Upper lobe of left lung (tissue), 6 donors: ENCODE measurements at places on chromosomes 12 and 14. TPM values are rescaled to one million over a fixed set of nuclear protein-coding genes. Genes with fewer than 3 reads are reported as not detected.

Gene CCDC175
- 0.14 TPM for total RNA-seq

DNA sequence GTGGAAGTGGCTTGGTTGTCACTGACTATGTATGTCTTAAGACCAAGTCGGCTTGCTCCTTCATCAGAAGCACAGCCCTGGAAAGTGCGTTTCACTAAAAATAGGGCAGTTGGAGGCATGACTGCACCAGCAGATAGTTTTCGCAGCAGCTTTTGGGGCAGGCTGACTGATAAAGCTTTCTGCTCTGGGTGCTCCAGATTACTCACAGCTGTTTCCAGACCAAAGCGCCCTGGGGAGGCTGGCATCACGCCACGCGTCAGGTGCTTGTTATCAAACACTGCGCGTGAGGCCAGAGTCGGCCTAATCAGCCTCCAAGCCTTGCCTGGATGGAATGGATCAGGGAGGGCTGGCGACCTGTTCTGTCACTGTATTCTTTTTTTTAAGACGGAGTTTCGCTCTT, 13.3 kb upstream of the LRRC10 start:
- H3K4me1 ChIP-seq = no peaks in the 10 kb centered on the region
- no peak overlapping the region for H3K4me3 ChIP-seq
- H3K27ac ChIP-seq = no peak overlapping the region

DNA sequence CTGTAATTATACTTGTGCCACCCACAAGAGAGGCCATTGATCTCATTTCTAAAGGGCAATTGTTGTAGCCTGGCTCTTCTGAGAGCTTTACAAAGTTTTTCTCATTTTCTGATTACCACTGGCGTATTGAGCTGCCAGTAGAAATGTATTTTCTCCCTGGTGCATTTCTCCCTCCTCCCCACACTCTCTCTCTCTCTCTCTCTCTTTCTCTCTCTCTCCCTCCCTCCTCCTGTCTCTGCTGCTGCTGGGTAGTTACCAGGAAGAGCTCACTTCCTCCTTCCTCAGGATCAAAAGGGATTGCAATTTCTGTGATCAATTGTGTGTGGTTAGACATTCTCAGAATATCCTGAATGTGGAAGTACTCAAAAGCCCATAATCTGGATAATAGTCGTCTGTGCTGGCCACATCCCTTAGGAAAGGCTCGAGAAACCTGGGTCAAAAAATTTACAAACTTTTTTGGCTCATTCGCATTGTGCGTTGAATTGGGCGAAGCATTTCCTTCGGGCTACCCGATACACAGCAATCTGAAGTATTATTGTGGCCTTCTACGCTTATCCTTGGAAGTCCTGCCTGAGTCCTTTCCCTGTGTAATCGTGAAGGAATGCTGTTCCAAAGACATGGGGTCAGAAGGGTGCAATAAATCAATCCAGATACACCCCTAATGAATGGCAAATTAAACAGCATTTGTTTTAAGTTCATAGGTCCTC, 254.8 kb downstream of the MSRB3 start:
- no peak for DNase-seq
- no peaks in the 10 kb centered on the region for H3K4me1 ChIP-seq
- no peak overlapping the region for H3K27ac ChIP-seq
- H3K4me3 ChIP-seq = no peak overlapping the region
- H3K27me3 ChIP-seq = no peaks in the 10 kb centered on the region

GRCh38 chr12:131565267-131566015, 145.4 kb upstream of the SFSWAP start:
- no peaks in the 10 kb centered on the region for H3K4me1 ChIP-seq
- no peaks in the 10 kb centered on the region for H3K27me3 ChIP-seq
- DNase-seq = no peak
- no peaks in the 10 kb centered on the region for H3K36me3 ChIP-seq
- H3K4me3 ChIP-seq = no peak overlapping the region
- H3K27ac ChIP-seq = no peak overlapping the region

Gene BICDL1
- 15.2 TPM for total RNA-seq

DNA sequence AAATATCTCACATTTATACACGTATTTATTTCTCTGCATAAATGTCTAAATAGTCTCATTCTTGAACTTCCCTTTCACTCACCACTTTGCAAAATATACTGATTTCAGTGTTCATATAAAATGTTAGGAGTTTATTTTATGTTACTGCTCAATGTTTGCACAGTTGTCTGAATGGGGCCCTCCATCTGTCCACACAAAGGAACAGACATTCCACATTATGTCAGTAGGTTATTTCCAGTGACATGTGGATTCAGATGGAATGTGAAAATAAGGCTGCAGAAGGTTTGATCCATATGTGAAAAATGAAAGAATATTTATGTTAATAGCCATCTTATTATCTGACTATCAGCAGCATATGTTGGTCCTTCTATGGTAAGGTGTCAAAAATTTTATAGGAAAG, 994.4 kb upstream of the SEL1L start:
- no peaks in the 10 kb centered on the region for H3K27me3 ChIP-seq
- no peak overlapping the region for H3K27ac ChIP-seq
- no peak overlapping the region for H3K4me3 ChIP-seq
- no peaks in the 10 kb centered on the region for H3K4me1 ChIP-seq
- DNase-seq = no peak

Gene KCNH5
- total RNA-seq = not detected

GRCh38 chr12:39112064-39112463, 206.7 kb upstream of the CPNE8 start:
- H3K4me3 ChIP-seq = no peak overlapping the region
- H3K27ac ChIP-seq = no peak overlapping the region
- DNase-seq = no peak
- H3K36me3 ChIP-seq = no peaks in the 10 kb centered on the region
- H3K27me3 ChIP-seq = no peaks in the 10 kb centered on the region
- H3K4me1 ChIP-seq = no peaks in the 10 kb centered on the region

GRCh38 chr12:121443911-121444841, 44.3 kb downstream of the RNF34 start:
- no peaks in the 10 kb centered on the region for H3K27me3 ChIP-seq
- H3K27ac ChIP-seq = no peak overlapping the region
- DNase-seq = no peak
- no peaks in the 10 kb centered on the region for H3K4me1 ChIP-seq
- H3K4me3 ChIP-seq = no peak overlapping the region

DNA sequence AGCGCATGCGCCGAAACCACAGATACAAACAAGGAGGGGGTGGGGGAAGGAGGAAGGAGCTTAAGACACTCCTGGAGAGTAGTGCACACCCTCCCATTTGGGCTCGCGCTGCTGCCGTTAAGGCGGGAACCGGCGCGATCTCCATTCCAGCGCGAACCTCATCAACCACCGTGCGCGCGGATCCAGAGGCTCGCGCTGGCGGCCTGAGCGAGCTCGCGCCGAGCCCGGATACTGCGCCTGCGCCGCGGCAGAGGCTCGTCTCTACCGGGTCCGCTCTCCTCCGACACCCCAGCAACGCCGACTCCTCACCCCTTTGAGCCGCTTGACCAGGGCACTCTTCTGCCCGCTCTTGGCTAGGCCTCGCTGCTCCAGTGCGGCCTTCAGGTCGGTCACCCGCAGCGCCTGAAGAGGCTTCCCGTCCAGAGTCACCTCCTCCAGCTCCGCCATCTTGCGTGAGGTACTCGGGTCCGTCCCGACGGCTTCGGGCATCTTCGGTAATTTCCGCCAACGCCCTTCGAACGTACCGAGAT, at the start of gene ACIN1:
ACIN1 (minus strand) TSS at position 471 of the 530 bp plus-strand sequence; CDS start at position 447, 24 bp downstream.
- peak within 1 kb of the TSS; percentile 100 for H3K27ac ChIP-seq
- peak within 1 kb of the TSS; percentile 85 for H3K4me3 ChIP-seq
- peaks cover 30% of the 10 kb centered on the region for H3K36me3 ChIP-seq
- peaks cover 25% of the 10 kb centered on the region for H3K4me1 ChIP-seq
- no peaks in the 10 kb centered on the region for H3K27me3 ChIP-seq

DNA sequence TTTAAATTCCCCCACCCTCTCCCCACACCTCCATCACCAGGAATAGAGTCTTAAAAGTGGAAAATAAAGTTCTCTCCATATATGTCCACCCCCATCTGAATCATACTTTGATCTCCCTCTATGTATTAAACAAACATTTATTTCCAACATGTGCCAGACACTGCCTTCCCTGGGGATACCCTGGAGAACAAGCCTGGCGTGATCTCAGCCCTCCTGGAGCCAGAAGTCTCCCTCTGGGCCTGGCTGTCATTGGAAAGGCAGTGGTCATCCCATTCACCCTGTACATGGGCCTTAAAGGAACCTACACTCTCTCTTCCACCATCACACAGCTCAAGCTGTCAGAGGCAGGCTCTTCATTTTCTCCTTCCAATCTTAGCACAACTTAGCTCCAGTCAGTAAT, 143.6 kb downstream of the EMP1 start:
- H3K4me1 ChIP-seq = no peaks in the 10 kb centered on the region
- DNase-seq = no peak
- no peak overlapping the region for H3K27ac ChIP-seq
- no peak overlapping the region for H3K4me3 ChIP-seq

- no peaks in the 10 kb centered on the region for H3K36me3 ChIP-seq
- no peak overlapping the region for H3K27ac ChIP-seq
- peaks cover 8% of the 10 kb centered on the region for H3K4me1 ChIP-seq
- no peaks in the 10 kb centered on the region for H3K27me3 ChIP-seq
- H3K4me3 ChIP-seq = no peak overlapping the region
- no peak for DNase-seq
These were observed 3.4 kb downstream of the PRIMA1 start for GRCh38 chr14:93784878-93785277.

- no peaks in the 10 kb centered on the region for H3K4me1 ChIP-seq
- H3K27me3 ChIP-seq = no peaks in the 10 kb centered on the region
- no peaks in the 10 kb centered on the region for H3K36me3 ChIP-seq
- H3K27ac ChIP-seq = no peak overlapping the region
These were observed 377.5 kb downstream of the ALG10 start for GRCh38 chr12:34399631-34400410.

DNA sequence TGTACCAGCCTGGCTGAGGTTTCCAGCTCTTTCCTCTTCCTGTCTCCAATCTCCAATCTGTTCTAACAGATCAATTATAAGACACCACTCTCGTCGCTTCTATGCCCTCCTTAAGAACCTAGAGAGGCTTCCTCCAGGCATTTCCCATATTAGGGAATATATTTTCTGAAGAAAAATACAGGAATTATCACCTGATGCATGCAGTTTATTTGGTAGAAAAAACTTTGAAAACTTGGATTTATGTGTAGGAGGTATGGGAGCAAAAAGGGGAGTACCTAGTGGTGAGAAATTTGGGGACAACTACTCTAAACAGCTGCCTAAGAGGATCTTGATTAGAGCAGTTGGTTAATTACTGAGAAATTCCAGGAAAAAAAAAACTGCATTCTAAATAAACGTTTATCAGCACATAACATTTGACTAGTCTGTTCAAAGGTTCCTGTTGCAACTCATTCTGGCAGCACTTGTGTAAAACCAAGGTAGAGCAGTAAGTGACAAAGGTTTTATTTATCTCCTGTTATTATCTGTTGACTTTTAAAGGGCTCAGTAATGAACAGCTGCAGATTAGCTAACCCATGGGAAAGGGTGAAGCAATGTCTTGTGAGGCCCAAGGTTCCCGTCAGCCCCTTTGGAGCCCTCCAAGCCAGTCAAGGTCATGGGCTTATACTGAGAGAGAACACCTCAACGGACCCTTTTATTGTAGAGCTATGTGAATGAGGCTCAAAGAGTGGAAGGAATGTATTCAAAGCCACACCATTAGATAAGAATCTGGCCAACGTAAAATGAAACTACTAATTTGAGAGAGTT, 36.4 kb upstream of the NR1H4 start:
- H3K27ac ChIP-seq = no peak overlapping the region
- no peaks in the 10 kb centered on the region for H3K27me3 ChIP-seq
- H3K4me3 ChIP-seq = no peak overlapping the region
- H3K4me1 ChIP-seq = no peaks in the 10 kb centered on the region
- DNase-seq = no peak
- H3K36me3 ChIP-seq = no peaks in the 10 kb centered on the region
